ENCODE measurements at places on chromosomes 4 and X.

DNA sequence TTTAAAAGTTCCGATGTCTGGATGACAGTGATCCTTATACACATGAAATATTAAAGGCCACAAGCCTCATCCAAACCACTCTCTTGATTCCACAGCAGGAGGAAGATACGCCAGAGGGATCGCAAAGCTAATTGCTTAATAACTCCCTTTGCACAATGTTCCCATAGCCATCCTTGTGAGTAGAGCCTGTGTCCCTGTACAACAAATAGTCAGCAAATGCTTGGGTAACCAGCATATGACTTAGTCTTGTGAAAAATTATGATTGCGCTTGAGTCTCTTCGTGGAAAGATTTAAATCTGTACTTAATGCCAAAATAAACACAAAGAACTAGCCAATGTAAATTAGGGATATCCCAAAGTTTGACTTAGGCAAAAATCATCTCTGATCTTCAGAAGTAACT, 31.5 kb downstream of the SLC9A7 start:
- DNase-seq = no peak

GRCh38 chr4:184513802-184514120, 39.4 kb upstream of the IRF2 start:
- DNase-seq = no peak

DNA sequence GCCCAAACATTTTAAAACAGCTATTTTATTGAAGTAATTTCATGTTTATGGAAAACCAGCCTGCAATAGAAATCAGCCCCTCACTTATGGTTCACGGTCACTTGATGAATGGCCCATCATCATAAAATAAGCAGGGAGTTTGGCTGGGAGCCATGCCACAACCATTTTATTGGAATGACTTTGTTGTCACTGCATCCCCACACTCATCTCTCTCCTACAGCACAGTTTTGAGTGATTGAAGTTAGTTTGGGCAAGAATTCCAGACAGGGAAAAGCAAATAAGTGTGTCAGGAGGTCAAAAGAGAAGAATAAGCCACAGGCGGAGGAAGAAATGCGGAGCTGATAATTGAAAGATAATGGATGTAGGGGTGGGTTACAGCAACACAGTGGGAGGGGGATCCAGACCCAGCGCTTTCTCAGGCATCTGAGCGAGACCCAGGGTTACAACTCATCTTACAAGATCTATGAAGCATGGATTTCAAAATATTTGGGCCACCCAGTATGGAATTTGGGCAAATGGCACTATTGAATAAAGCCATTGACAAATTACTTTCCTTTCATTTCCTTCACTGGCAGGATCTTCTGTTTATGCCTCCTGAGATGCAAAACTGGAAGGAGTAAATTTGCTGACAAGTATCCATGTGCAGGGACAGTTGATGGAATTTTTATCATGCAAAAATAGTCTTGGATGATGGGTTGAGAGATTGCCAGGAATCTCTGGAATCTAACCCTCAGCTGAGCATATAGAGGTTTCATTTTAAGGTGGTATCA, 100.8 kb downstream of the SHROOM3 start:
- DNase-seq = no peak

DNA sequence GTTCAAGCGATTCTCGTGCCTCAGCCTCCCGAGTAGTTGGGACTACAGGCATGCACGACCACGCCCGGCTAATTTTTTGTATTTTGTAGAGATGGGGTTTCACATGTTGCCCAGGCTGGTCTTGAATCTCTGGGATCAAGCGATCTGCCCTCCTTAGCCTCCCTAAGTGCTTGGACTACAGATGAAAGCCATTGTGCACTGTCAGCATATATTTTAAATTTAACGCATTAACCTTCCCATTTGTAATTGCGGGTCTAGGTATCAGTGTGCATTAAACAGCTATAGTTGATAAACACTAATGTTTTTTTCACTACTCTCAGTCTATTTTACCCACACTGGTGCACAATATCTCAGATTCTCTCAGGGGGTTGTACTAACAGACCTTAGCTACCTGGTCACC, 1930.8 kb downstream of the C4orf33 start:
- no peak for DNase-seq

GRCh38 chr4:100289946-100290345, 99.7 kb upstream of the DDIT4L start:
- DNase-seq = no peak

DNA sequence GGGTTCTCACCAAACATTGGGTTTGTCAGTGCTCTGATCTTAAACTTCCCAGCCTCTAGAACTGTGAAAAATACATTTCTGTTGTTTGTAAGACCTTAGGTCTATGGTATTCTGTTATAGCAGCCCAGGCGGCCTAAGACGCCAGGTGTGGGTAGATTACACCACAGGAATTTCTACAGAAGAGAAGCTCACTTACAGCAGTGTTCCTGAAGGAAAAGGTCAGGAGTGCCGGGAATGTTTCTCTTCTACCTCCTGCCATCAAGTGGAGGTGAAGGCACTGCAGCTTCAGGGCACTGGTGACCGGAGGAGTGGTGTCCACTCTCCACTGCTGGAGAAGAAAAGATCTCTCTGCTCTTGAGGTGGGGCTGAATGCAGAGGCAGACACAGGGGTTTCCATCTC, 45.7 kb downstream of the FHDC1 start:
- DNase-seq = no peak
